Stimulated activated CD4-positive, alpha-beta T cell treated with anti-CD3 and anti-CD28 coated beads, Interleukin-12 subunit alpha, Interleukin-12 subunit beta, amount 100 ng/mL, for 24 hours (primary cell): ENCODE measurements at places on chromosomes 7 and 10.

DNA sequence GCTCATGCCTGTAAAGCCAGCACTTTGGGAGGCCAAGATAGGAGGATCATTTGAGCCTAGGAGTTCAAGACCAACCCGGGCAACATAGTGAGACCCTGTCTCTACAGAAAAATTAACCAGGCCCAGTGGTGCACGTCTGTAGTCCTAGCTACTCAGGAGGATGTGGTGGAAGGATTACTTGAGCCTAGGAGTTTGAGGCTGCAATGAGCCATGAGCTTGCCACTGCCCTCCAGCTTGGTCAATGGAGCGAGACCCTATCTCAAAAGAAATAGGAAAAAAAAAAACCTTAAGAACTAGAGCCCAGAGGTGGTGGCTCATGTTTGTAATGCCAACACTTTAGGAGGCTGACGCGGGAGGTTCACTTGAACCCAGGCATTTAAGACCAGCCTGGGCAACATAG is 2.2 kb downstream of the STRA8 start:
- DNase-seq, result no peak

GRCh38 chr10:51422311-51423120 is 276.9 kb downstream of the CSTF2T start:
- peak; percentile 7 for DNase-seq

DNA sequence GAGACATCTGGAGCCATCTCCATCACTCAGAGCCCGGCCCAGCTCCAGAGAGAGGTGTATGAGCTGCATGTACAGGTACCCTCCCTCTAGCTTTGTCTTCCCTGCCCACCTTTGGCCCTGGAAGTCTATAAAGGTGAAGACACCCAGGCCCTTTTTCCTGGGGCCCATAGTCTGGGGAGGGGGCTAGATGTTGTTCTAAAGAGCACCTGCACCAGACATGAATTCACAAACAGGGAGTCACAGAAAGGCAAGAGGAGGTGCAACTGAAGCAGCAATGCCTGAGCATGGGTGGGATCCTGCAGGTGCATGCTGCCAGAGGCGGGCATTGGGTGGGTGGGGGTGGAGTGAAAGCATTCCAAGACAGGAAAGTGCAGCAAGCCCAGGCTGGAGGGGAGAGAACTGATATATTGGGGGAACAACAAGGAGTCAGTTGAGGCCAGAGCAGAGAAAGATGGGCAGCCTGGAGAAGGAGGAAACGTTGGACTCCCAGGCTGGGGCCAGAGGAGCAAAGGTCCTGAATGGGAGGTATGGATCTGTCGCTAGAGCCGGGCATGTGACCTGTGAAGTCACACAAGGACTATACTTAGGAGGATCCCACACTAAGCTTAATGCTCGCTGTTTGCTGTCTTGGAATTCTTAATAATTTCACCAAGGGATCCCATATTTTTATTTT is 11.7 kb downstream of the CDHR1 start:
- no peak for DNase-seq

- DNase-seq, result no peak
These were observed 87.2 kb upstream of the HPS1 start for GRCh38 chr10:98533746-98534445.

DNA sequence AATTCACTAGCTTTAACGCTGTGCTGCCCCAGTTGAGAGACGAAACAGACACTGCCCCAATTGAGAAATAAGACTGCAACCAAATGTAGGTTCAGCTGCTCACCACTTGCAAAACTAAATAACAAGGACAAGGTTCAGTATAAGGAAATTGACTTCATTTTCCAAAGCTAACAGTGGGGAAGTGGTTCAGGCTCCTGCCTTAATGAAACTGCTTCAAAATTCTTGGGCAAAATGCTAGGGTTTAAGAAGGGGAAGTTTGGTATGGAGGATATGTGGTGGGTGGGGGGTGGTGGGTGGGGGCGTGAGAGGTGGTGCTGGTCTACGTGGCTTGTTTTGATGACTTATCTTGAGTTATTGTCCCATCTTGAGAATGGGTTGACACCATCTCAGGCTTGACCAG is 21.8 kb downstream of the MRPL32 start:
- no peak for DNase-seq

DNA sequence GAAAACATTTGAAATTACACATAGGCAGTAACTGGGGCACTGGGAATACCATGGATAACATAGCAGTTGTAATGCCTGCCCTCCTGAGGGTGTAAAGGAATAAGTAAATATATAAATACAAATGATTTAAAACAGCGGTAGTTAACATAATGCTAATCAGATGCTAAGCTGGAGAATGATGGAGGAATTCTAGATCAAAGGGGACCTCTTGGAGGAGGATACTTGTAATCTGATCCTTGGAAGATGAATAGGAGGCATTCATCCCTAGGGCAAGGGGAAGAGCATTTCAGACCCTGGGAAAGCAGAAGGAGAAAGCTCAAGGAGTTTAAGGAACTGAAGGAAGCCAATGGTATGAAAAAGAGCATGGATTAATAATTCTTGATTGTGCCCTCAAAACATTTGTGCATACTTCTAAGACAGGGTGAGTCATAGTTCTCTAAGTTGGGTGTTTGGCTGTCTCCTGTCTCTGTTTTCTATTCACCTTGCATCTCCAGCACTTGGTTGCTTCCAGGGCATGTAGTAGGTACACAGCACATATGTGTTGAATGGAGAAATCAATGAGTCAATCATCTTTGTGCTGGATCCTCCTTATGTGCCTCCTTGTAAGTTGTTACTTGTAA is 54.8 kb upstream of the PLPP4 start:
- DNase-seq, result no peak

- DNase-seq, result no peak
These were observed 291.7 kb downstream of the TCF7L2 start for GRCh38 chr10:113241599-113242360.

DNA sequence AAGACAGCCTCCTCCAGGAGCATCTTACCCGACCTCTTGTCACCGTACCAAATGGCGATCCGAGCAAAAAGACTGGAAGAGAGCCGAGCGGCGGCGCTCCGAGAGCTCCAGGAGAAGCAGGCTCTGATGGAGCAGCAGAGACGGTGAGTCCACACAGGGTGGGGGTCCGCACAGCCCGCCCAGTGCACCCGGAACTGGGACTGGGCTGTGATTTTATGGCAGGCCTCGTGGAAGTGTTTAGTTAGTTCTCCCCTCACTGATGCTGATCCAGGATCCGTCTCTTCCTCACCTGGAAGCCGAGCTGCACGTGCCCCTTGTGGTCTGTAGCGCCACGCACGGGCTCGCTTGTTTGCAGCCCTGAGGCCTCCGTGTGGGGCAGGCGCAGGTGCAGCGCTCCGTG is 19.6 kb downstream of the LRRC27 start:
- no peak for DNase-seq

DNA sequence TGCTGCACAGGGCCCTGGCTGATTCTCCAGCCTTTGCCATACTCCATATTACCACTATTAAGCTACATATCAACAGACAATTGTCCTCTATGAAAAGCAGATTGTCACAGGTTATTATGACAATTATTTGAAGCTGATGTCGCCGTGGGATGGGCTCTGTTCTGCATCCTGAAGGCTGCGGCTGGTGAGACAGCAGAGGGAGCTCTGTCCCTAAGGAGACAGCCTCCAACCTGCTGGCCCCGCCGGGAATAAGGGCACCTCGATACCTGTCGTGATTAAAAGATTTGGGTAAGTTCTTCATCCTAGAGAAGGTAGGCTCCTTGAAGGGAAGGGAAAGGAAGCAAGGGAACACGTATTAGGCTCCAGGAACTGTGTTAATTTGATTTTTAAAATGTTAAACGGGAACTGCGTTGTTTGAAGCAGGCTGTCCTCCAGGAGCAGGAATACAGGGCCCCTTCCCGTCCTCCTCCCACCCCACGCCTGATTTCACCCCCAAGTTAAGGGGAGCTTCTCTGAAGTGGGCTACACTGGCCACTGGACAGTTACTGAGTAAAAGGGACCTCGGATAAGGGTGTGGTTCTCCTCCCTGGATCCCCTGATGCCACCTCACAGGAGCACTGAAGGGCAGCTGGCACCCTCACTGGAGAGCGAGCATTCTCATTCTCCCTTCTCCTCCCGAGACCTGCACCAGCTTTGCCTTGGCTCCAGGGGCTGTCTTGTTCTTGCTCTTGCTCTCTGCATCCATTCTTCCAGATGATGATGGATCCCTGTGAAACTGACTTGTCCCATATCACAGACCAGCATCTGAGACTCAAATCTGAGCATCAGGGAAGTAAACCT is 11.8 kb upstream of the TIAL1 start:
- peak; percentile 12 for DNase-seq

DNA sequence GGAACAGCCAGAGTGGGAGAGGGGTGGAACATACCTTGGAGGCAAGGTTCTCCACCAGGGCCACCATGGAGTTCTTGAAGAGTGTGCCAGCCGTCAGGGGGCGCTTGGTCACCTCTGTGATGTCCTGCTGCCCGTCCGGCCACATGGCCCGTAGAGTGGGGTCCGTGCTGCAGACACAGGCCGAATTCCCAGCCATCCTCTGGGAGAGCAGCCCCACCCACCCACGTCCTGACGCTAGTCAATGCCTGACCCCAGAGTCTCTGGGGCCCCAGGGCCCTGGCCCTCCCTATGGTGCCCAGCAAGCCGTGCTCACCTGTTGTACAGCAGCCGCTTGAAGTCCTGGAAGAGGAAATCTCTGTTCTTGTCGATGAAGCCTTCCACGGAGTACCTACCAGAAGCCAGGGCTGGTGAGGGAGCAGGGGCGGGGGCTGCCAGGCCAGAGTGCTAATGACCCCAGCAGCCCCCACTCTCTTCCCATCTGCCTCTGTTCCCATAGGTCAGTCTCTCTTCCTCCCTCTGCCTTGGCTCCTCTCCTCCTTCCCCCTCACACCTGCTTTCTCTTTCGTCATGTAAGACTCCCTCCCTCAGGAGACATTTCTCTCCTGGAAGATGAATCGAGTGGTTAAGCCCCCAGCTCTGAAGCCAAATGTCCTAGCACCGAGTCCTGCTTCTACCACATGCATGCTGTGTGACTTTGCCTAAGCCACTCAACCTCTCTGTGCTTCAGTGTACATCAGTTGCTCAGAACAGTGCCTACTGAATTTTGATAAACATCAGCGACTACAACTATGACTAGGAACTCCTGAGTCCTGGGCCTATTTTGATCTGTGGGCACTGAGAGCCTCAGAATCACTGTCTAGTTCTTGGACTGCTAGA is 11.0 kb downstream of the MYO1G start:
- no peak for DNase-seq

GRCh38 chr10:117429643-117430265 is 54.5 kb upstream of the PDZD8 start:
- no peak for DNase-seq

DNA sequence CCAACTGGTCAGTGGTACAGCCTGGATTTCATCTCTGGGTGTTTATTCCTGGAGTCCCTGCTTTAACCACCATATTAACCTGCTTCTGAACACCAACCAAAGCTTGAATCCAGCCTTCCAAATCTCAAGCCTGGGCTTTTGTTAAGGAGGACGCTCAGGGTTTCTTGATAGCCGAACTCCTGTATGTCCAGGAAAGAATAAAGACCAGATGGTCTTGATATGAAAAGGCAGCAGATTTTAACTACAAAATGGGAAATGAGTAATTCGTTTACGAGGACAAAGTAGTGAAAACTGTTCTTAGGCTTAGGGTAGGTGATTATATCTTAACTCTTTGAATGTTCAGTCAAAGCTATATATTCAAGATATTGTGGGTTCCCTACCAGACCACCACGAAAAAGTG is 129.1 kb upstream of the INSYN2A start:
- DNase-seq, result no peak

DNA sequence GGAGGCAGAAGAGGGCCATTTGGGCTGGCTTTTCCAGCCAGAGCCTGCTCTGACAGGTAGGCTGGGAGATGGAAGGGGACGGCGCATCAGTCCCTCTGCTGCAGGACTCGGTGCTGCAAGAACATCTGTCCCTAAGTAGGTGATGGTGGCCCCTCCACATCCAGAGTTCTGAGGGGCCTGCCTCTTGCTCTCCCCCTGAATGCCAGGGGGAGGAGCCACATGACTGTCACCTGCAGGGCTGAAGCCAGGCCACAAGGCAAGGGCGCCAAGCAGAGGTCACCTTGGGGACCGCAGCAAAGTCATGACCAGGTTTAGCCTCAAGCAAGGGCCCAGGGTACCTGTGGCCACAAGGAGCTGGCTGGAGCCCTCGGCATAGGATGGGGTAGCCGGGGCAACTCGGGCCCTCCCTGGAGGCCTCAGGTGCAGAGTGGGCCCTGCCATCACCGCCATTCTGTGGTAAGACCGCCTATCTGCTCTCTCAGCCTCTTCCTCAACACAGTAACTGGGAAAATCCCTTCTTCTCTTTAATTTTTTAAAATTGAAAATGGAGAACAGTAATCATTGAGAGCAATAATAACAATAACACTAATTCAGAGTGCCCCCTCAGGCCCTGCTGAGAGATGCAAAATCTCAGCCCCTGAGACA is 99.3 kb downstream of the FAM53B start:
- no peak for DNase-seq

DNA sequence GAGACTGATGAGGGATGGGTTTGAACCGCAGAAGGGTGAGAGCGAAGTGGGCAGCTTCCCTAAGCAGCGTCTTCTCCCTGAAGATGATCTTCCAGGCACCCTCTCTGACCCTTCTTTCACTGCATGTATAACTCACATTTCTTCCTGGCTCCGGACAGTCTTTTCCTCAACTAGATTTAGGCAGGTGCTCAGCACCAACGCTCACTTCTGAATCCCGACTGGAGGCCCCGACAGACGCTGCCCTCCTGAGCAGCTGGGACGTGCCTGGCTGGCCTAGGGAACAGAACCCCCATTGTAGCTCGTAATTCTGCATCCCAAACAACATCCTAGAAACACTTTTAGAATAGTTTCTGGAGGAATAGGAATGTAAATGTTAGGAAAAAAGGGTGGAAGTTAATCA is 206.6 kb downstream of the DIP2C start:
- DNase-seq, result no peak

DNA sequence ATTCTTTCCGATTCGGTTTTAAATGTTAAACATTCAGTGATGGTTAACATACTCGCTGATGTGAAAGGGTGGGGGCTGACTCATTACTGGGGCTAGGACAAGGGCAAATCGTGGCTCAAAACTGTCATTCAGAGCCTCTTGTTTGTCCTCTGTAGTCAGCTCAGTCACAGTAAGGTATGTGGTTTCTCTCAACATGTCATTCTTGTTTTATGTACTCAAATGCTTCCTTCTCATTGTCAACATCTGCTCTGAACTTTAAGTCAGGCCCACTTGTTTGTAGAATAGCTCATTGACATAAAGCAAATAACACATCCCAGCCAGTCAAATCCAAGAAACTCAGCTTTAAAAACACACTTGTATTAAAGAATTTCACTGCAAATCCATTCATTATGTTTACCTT is 7.3 kb downstream of the SLC16A9 start:
- no peak for DNase-seq
